Sigmoid colon (tissue), 7 donors: ENCODE measurements at places on chromosomes 3 and 15.

- no peak for DNase-seq
Observed at GRCh38 chr15:65980824-65981456, 111.6 kb downstream of the RAB11A start.

DNA sequence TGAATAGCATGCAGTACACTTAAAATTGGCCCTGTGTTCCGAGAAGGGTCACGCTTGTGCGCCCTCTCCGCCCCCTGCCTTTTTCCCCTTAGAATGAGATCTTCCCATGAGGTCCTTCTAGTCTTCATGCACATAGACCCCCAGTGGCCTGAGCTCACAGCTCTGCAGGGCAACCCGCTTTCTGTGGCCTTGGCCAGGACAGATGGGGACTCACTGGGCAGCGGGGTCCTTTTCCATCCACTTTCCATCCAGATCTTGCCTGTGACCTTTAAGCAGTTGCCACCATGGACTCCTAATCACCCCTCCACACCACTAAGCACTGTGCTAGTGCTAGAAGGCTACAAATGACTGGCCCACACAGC, 244.4 kb downstream of the UACA start:
- peak; percentile 40 for DNase-seq

GRCh38 chr3:129467932-129468331, 27.9 kb downstream of the IFT122 start:
- no peak for DNase-seq

GRCh38 chr15:69903470-69904469, 193.9 kb downstream of the TLE3 start:
- DNase-seq, result no peak

DNA sequence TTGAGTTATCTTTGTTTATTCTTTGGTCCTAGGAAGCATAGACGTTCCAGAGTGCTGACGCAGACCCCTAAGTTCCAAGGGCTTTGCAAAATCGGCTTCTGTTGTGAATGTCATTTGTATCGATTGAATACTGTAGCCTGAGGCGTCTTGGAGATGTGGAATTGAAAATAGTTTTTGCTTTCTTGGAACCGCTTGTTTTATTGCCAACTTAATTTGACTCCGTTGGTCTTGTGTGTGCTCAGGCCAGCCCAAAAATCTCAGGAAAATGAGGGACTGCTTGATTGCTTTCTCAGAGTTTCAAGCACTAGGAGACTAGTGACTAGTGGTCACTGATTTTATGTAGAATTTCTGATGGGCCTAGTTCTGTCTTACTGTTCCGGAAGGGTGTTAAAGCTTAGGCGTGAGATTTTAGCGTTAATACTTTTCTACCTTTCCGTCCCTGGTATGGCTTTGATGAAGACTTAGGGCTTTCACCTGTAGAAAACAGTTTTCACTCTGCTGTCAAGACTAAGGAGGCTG, 263 bp upstream of the UTS2B start:
- no peak for DNase-seq

GRCh38 chr3:182325213-182325950, 467.9 kb upstream of the ATP11B start:
- no peak for DNase-seq

GRCh38 chr3:135020181-135020580, 225.1 kb downstream of the EPHB1 start:
- no peak for DNase-seq

DNA sequence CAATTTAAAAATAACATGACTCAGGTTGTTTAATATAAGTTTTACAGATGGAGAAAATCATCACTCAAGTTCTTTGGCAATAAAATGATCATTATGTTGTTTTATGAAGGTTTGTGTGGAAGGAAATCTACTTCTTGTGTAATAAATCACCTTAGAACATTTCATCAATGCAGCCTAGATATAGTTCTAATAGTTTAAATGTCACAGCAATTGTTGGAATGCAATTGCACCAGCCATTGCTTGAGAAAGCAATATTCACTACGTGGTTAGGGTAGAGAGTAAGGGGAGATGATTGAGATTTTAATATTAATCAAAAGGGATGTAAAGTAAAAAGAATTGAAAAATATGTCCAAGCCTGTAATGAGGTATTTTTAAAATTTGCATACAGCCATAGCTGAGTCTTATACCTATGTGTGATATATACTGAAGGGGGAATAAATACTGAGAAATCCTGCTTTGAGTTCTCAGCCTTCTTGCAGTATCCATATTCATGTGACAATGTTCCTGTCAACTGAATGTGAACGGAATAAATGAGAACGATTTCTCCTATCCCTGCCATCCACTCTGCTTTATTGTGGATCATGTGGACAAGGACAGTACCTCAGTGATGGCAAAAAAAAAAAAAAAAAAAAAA, 257.9 kb downstream of the OTOL1 start:
- DNase-seq, result no peak

DNA sequence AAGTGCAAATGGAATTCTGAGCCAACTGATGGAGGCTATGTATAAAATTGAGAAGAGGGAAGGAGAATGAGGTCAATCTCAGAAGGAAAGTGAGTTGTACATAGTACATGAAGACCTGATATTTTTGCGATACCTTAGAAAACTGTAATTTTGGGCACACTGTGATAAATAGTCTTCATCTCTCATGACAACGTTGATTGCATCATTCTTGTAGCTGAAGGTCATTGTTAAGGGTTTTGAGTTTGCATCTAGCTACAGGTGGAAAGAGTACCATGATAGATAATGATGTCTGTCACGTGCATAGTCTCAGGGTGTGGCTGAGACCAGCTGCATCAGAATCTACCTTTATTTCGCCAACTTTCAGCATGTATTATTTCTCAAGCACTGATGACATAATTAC, 435.4 kb upstream of the MDFIC2 start:
- no peak for DNase-seq

GRCh38 chr15:67089217-67090193, 24.1 kb downstream of the SMAD3 start:
- DNase-seq, result no peak

GRCh38 chr3:51708216-51708845, 1.5 kb downstream of the GRM2 start:
- peak; percentile 50 for DNase-seq

GRCh38 chr3:53144862-53145712, 14.9 kb upstream of the RFT1 start:
- DNase-seq, result peak; percentile 41

DNA sequence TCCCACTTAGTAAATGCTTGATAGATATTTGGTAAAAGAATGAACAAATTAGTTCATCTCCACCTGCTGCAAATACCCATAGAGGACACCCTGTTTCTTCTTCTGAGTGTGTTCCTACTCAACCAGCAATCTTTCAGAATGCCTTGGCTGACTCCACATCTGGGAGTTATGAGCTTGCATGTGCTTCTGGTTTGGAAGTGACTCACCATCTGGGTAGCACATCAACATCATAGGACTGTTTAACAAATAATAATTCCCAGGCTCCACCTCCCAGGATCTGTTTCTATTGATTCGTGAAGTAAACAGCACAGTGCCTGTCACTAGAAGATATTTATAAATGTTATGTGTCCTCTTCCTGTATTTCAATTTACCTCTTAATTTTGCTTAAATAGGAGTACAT, 580.1 kb downstream of the ROBO2 start:
- DNase-seq, result no peak

- DNase-seq, result no peak
Observed at GRCh38 chr3:171531716-171532115, 71.5 kb upstream of the TNIK start.

GRCh38 chr15:28901587-28901980, 15.8 kb downstream of the APBA2 start:
- DNase-seq, result no peak

GRCh38 chr3:11703146-11703545, 59.4 kb upstream of the VGLL4 start:
- no peak for DNase-seq

GRCh38 chr15:68603951-68604350, 25.2 kb downstream of the CORO2B start:
- DNase-seq, result no peak

DNA sequence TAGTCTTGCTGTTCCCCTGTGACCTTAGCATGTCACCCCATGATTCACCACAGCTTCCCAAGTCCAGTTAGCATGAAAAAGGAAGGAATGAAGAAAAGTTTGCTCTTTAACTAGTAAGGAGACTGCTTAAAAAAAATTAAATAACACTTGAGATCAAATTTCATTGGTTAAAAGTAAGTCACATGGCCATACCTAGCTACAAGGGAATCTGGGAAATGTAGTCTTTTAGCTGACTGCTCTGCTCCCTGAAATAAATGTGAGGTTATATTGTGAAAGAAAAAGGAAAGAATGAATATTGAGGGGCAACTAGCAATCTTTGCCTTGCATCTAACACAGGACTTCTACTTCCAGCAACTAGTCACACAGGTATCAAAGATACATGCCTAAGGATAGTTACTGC, 84.7 kb upstream of the LRRN1 start:
- no peak for DNase-seq

DNA sequence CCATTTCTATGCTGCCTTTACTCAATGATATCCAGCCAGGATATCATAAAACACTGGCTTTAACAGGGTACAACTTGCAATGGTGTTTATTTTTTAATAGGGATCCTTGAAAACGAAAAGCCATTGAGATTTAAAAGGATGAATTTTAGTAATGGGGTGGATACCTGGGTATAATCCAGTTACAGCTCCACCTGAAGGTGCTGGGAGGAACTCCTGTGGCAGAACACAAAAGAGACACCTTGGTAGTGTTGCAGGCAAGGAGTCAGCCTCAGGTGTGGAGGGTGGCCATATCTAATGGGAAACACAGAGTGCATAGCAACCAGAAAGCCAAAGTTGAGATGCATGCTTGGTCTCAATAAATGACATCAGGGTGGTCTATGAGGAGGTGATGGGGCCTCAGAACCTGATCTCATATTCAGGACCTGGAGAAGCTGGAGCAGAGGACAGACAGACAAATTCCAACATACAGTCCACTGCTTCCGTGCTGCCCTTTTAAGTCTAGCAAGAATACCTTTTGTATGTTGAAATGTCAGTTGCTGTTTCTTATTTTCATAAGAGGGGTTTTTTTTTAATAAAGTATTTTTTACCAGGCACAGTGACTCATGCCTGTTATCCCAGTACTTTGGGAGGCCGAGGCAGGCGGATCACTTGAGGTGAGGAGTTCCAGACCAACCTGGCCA, 12.0 kb upstream of the PAQR9 start:
- no peak for DNase-seq

DNA sequence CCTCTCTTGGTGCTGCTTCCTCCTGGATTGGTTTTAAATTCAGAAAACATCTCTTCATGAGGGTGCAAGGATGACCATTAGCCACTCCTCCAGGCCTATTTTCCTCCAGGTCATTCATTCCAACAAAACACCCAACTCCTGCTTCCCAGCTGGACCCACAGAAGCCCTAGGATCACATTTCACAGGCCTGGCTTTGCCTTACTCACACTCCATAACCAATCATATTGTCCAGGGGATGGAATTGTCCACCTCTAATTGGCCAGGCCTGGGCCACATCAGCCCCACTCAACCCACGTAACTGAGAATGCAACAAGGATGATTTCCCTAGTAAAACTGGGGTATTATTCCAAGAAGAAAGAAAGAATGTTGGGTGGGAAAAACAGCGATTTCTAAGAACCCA, 616.7 kb upstream of the SUCLG2 start:
- DNase-seq, result no peak

- DNase-seq, result no peak
Observed at GRCh38 chr3:51845129-51845528, 16.3 kb upstream of the IQCF2 start.

GRCh38 chr3:69239063-69239462, 116.7 kb upstream of the LMOD3 start:
- DNase-seq, result no peak

DNA sequence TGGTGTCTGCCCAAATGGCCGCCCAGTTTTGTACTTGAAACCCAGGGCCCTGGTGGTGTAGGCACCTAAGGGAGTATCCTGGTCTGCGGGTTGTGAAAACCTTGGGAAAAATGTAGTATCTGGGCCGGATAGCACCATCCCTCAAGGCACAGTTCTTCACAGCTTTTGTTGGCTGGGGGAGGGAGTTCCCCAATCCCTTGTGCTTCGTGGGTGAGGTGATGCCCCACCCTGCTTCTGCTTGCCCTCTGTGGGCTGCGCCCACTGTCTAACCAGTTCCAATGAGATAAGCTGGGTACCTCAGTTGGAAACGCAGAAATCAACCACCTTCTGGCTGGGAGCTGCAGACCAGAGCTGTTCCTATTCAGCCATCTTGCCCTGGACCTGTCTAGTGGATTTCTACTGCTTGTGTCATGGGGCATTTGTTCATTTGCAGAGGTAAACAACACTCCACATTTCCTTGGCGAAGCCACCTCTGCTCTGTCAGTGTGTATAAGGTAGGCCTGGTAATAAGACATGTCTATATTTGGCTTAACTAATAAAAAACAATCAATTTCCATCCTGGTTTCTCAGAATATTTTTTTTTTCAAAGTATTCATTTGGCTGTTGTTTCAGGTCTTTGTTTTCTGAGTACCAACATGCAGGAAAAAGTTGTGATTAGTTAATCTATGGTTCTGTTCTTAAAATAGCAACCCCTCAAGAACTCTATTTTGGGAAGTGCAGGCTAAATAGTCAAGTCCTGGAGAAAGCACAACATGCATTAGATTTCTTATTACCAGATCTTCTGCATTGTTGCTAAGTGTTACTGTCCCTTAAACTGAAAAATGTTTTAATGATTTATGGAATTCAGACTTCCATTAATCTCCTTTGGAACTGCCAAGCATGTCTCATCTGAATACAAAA, 304.3 kb downstream of the ZIC1 start:
- DNase-seq, result no peak

DNA sequence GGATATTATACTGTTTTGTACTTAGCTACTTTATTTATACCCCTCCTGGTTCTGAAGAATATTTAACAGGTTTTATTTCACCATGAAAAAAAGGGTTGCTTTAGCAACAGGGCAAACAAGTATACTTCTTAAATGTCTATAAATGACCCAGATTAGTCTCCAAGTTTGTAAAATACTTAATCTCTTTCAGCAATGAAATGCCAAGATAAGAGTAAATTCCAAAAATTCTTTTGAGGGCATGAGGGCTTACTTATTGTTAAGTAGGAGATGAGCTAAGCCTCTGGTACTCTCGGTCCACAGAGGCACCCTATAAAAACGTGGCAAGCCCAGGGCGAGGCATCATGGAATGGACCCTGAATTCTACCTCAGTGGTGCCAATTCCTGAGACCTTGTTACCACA, 264.8 kb upstream of the NSMCE3 start:
- DNase-seq, result no peak

GRCh38 chr15:79122391-79122790, 31.8 kb upstream of the RASGRF1 start:
- no peak for DNase-seq

- no peak for DNase-seq
Observed at GRCh38 chr15:41125931-41126642, 10.0 kb upstream of the INO80 start.

DNA sequence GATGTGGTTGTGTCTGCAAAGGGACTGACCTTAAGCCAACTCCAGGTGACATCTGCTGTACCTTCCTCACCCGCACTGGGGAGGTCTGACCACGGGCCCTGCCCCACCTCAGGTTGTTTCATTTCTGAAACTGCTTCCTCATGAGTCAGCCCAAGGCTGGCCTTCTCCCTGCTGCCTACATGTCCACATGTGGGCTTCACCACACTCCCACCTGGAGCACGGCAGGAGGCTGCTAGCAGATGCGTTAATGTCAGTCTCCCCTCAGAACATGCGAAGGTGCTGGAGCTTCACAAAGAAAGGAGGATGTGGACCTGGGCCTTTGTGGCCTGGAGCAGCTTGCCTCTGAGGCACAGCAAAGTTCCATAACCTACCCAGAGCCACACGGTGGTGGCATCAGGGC, 69.4 kb upstream of the PLXNA1 start:
- no peak for DNase-seq
